ENCODE measurements at places on chromosomes 5 and 9.

DNA sequence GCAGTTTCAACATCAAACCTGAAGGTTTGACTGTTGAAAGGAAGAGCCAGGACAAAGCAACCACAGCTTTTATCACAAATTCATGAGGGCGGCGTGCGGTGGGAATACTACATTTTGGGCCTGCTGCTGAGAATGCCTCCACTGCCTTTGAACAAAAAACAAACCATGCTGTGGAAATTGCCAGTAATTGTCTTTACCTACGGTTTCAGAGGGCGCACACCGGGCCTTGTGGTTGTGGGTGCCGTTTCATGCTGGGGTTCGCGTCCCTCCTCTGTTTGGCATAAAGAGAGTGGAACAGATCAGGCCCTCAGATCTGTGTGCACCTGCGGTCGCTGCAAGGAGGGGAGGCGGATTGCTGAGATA, 27.6 kb upstream of the TCF7 start:
- no peak for DNase-seq

- DNase-seq, result no peak
Measured at GRCh38 chr5:157306081-157306480, 40.2 kb downstream of the CYFIP2 start.

DNA sequence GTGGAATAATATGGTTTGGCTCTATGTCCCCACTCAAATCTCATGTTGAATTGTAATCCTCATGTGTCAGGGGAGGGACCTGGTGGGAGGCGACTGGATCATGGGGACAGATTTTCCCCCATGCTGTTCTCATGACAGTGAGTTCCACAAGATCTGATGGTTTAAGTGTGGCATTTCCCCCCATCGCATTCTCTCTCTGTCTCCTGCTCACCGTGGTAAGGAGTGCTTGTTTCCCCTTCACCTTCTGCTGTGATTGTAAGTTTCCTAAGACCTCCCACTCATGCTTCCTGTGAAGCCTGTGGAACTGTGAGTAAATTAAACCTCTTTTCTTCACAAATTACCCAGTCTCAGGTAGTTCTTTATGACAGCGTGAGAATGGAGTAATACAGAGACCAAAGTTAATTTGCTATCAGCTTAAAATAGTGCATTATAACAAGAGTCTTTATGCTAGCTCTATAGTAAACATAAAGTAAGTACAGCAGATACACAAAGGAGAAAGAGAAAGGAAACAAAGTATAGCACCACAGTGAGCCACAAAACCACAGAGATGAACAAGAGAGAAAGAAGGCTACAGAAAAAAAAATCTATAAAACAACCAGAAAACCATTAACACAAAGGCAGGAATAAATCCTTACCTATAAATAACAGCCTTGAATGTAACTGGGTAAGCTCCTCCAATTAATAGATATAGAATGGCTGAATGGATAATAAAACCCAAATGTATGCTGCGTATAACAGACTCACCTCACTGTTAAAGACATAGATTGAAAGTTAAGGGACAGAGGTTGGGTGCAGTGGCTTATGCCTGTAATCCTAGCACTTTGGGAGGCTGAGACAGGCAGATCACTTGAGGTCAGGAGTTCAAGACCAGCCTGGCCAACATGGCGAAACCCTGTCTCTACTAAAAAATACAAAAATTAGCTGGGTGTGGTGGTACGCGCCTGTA, 39.7 kb downstream of the RAPGEF6 start:
- DNase-seq, result no peak

GRCh38 chr5:54229041-54229780, 81.2 kb downstream of the ARL15 start:
- peak; percentile 69 for DNase-seq

Data from AG20443 (cell line).